CD4-positive, alpha-beta T cell (primary cell): ENCODE measurements at places on chromosomes 11 and 22.

DNA sequence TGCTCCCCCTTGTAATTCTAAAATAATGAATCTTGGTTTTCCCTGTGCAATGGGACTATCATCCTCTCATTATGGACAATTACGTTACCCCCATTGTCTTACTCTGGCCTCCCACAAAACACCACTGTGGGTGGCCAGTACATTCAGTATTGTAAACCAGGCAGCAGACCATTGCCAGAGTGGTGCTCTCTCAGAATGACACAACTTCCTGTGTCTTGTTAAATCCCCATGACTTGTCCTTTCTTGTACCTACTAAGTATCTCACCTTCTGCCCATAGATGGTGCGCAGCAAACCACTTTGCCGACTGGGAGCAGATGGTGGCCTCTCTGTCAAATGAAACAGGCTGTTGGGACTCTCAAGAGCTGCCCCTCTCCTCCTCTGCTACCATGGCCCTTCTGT, 287.1 kb upstream of the RAG2 start:
- DNase-seq, result no peak

DNA sequence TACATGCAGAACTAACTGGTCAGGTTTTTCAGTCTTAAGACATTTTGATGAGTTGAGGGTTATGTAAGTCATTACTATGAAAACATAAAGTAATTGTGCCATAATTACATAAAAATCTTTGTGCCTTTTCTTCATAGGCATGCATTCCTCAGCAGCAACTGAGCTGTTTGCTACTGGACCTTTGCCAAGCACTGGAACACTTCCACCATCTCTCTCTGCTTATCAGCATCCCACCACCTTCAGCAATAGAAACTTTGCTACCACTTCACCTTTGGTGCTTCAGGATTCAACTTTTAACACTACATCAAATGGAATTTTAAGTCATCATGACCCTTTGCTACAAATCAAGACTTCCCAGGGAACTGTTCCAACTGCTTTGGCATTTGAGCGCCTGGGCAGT, 39.0 kb downstream of the QSER1 start:
- DNase-seq, result no peak

- DNase-seq, result no peak
These were observed 87.7 kb downstream of the TECTA start for GRCh38 chr11:121188776-121189175.

DNA sequence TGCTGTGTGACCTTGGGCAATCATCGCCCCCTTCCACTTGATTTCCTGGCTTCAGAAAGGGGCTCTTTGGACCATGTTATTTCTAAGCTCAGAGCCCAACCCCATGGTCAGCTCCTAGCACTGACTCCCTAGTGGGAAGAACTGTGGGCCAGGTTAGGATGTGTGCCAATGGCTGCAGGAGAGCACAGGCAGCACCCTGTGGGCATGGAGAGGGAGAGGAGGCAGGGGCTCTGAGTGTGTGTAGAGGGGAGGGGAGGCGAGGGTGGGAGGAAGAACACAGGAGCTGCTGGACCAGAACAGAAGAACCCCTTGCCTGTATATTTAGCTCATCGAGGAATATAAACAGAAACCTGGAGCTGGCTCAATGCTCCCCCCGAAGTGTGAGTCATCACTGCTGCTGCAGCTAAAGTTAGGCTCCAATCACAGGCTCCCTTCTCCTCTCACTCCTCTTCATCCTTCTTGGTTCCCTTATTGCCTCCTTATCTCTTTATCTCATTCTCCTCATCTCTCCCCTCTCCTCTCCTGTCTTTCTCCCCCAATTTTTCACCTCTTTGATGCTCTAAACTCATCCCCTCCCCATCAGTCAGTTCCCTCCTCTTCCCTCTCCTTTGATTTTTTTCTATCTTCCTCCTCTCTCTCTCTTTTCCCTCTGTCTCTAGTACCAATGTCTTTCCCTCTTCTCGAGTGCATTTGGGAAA, 14.5 kb upstream of the RPS19BP1 start:
- DNase-seq, result no peak

- DNase-seq, result no peak
These were observed 82.0 kb downstream of the INSC start for GRCh38 chr11:15196704-15197103.

DNA sequence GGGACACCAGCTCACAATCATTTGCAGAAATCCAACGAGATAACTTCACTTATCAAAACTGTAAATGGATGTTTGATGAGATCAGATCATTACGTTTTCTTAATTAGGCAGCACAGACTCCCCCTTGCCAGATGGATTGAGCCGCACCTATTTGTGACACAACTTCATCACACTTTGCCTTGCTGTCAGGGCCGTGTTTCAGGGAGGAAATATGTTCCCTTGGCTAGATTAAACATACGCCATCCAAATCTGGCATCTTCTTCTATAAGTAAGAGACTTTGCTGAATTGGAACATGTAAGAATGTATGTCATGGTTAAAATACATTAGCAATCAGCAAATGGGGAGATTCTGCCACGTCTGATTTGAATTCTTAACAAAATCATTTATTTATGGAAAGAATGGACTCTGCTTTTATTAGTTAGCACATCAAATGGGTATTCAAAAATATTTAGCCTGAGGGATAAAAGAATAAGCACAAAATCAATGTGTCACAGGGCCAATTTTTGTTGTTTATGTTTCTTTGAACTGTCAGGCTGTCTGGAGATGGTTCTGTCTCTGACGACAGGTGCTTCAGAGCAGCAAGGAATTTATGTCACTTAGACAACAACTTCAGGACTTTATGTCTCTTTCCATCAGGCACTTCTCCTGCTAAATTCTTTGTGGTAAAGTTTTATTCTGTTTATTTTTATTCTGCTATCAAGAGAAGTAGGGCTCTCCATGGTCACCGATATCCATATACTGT, 326.1 kb upstream of the NCAM1 start:
- no peak for DNase-seq

- peak; percentile 32 for DNase-seq
These were observed 9.8 kb downstream of the NRXN2 start for GRCh38 chr11:64713016-64713707.
